Frontal cortex (tissue), 4 donors: ENCODE measurements at places on chromosomes 16 and 17. TPM values are rescaled to one million over a fixed set of nuclear protein-coding genes. Genes with fewer than 3 reads are reported as not detected.
A peak's percentile ranks its signal among the peaks of the same experiment; 100 is the strongest.

GRCh38 chr17:80804466-80804865 lies 187.2 kb upstream of the CHMP6 start:
- DNase-seq = no peak

GRCh38 chr17:8713878-8714277 lies 30.8 kb downstream of the CCDC42 start:
- no peak for DNase-seq

- peak; percentile 52 for DNase-seq
Measured at GRCh38 chr17:17305281-17305801, 2.2 kb downstream of the NT5M start.

DNA sequence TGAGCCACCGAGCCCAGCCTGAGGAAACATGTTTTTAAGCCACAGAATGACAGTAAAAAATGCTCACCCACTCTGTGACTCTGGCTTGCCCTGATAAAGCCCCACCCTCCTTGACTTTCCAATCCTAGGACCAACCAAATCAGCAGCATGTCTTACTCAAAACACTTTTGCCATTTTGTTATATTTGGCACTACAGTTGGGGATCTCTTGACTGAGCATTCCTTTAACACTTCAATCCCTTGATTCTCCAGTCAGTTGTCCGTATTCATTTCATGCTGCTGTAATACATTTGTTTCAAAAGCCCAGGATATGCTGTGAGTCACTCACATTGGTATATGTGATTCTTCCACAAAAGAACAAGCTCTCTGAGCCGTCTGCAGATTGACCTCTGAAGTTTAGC lies 8.2 kb downstream of the MYH3 start:
- DNase-seq = no peak

- DNase-seq = no peak
Measured at GRCh38 chr17:3043737-3044365, 19.6 kb downstream of the OR1D5 start.

DNA sequence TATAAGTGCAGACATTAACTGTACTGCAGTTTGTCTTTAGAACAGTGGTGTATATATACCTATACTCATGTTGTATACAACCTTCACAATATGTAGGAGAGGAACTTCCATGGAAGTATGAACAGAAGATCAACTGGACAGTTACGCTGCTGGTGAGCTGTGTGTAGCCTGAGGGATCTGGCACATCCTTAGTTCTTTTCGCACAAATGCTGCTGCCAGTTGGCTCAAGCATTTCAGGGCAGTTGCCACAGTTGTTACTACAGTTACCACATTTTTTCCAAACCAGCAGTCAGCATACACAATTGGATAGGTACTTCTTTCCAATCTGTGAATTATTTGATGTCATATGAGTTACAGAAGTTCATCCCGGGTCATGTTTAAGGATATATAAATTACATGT lies 539.6 kb upstream of the HSBP1 start:
- no peak for DNase-seq

DNA sequence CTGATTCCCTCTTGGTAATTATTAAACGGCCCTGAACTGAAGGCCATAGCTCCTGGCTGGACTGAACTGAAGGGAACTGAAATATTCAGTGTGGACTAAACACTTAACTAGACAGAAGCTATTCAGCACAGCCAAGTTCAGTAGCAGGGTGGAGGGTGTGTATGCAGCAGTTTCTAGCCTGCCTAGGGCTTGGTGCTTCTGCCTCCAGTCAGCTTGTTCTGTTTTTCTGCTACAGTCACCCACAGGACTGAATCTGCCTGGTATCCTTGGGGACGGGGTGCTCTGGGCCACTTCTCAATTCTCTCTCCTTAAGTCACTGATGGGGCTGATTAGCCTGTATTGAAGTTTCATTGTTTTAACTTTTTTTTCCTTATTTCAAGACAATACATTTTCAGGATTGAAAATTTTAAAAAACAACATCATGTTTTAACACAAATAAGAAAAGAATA lies 77.1 kb downstream of the WWP2 start:
- no peak for DNase-seq

- no peak for DNase-seq
Measured at GRCh38 chr17:35744830-35745229, 8.2 kb downstream of the GAS2L2 start.

- no peak for DNase-seq
Measured at GRCh38 chr16:59740858-59741257, 1006.7 kb upstream of the GOT2 start.

GRCh38 chr17:29682054-29682453 lies 59.3 kb upstream of the CORO6 start:
- no peak for DNase-seq

DNA sequence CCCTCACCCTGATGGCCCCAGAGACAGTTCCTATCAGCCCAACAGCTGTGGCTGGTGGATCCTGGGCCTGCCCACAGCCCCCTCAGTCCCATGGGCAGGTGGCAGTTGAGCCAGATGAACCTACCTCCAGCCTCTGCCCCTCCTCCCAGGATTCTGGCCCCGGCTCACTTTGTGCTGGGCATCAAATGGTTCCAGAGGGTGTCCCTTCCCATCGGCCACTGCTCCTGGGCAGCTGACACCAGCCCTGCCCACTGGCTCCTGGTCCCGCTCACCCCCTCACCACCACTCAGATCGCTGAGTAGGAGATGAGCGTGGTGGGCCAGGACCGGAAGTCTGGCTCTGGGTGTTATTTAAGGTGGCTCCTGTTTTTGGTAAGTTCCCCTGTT lies 2.0 kb downstream of the TTYH2 start:
- no peak for DNase-seq

GRCh38 chr17:62792447-62792800 lies 15.7 kb downstream of the MARCHF10 start:
- no peak for DNase-seq

- DNase-seq = no peak
Measured at GRCh38 chr17:34769899-34770298, 190.5 kb downstream of the TMEM132E start.

DNA sequence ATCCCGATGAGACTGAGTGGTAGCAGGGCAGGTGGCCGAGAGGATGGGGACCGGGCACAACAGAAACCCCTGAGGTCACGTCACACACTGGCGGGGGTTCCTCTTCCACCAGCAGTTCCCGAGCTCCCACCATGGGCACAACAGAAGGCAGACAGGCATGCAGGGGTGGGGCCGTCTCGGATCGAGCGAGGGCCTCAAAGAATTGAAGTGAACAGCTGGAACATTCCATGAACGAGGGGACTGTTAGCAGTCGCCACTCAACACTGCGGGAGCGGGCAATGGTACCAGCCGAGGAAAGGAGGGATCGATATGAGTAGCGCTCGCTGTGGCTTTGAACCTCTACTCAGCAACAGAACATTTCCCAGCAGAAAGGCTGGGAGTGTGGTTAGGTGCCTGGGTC lies 5.3 kb downstream of the CEP131 start:
- DNase-seq = no peak

DNA sequence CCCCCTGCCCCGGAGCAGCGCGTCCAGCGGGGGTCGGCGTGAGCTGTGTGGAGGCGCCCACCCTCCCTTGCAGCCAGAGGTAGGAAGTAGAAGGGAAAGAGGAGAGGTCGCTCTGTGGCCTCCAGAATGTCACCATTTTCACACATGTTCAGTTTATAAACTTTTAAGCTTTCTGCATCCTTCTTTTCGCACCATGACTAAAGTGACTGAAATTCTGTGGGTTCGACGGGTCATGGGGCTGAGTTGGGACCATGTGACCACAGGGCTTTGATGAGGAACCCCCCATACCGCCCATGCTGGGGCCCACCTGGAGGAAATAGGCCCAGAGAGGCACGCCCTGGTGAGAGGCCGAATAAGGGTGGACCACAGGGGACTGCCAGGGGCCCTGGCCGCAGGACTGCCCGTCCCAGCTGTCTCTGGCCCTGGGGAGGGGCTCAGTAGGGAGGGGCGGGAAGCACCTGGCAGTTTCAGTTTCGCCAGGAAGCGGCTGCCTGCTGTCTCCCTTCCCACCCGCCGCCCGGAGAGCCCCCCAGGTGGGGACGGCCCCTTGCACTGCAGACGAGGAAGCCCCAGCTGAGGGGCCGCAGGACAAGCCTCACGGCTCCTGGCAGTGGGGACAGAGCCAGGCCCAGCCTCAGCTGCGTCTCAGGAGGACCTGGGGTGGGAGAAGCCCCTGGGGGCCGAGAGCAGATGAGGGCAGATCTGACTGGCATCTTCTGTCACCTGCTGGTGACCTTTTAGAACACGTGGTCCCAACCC lies 9.0 kb downstream of the CBFA2T3 start:
- no peak for DNase-seq

DNA sequence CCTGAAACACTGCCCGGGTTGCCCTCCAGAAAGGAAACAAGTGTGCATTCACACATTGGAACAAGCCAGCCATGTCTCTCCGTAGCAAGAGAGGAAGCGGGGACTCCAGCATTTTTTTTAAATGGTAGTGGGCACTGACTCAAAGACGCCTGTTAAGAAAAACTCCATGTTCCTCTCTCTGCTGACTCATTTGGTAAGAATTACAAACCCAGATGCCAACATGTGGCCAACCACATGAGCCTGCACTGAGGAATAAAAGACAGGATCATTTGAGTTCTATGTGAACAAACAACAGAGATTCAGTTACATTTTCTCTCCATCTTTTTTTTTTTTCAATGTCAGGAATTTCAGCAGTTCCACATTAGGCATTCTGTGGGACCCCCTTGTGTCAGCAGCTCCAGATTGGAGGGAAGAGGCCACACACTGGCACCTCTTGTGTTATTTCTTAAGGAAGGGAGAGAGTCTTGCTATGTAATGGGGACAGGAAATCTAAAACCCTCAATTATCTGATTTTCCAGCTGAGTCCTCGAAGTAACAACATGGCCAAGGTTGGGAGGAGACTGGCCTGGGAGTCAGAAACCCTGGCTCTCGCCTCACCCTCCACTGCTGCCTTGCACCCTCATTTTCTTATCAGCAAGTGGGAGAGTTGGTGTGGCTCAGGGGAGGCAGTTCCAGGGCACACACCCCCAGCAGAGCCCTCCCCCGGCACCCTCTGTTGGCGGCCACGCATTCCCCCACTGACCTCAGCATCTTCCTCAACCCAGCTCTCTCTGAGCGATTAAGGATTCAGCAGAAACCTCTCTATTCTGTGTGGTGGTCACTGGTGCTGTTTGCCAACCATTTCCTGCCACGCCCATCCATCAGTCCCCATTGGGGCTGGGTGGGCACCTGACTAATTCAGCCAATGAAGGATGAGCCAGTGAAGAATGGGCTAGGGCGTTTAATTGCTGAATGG lies 173.0 kb downstream of the FOXL1 start:
- DNase-seq = no peak

- DNase-seq = no peak
Measured at GRCh38 chr16:951660-952301, 19.0 kb downstream of the LMF1 start.

DNA sequence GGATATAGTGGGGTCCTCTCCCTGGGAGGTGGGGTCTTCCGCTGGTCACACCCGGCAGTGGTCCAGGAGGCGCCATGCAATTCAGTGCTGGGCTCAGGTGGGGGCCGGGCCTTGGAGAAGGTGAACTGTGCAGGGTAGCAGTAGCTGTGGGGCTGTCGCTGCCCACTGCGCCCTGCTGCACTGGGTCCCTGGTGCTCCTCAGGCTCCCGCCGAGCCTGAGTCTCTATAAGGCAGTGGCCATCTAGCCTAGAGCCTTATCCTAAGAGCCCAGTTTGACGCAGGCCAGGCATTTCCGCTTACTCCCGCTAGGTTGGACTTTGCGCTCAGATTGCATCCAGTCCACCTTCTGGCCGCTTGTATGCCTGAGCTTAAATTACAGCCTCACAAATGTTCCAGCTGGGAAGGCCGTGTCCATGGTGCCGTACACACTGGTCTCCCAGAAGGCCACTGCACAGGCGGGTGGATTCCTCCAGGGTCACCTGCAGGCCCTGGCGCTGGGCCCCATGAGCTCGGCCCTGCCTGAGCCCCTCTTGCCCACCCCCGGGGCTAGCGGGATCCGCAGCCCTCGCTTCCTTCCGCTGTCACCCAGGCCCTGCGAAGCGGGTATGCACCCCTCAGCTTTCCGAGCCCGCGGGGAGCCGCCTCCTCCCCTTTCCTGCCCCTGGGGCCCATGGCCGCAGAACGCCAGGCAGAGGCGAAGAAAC lies 1762.2 kb downstream of the TP53TG3F start:
- no peak for DNase-seq

DNA sequence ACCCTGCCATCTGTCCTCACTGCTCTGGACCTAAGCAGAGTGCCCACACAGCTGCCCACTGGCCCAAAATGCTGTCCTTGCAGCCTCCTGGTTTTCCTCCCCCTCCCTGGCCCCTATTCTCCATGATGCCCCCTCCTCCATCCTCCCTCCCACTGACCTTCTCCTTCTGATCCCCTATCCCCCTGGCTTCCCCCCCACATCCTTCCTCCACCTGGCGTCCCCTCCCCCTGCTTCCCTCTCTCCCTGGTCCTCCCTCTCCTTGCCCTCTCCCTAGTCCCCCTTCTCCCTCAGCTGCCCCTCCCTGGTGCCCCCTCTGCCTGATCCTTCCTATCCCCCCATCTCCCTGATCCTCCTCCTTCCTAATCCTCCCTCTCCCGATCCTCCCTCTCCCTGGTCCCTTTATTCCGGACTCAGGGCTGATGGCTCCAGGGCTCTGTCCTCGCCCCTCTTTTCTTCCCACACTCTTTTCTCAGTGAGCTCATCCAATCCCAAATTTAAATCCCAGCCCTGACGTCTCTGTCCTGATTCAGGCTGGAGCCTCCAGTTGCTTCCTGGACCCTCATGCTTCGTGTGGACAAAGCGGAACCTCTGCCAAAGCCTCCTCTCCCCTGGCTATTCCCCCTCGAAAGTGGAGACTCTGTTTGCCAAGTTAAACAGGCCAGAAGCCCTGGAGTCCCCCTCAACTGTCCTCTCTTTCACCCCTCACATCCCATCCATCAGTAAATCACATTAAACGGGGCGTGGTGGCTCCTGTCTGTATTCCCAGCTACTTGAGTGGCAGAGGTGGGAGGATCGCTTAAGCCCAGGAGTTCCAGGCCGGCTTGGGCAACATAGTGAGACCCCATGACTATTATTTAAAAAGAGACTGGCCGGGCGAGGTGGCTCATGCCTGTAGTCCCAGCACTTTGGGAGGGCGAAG lies 18.1 kb upstream of the RHBDF2 start:
- no peak for DNase-seq

PIK3R5 gene
- total RNA-seq = 0.41 TPM

GAN gene
- 22.8 TPM for total RNA-seq

CDRT4 gene
- 6.9 TPM for total RNA-seq

MIEN1 gene
- 12.6 TPM for total RNA-seq

HS3ST6 gene
- not detected for total RNA-seq

DHRS7C gene
- not detected for total RNA-seq

MAP2K6 gene
- 30.6 TPM for total RNA-seq

CSHL1 gene
- total RNA-seq = not detected

IL17C gene
- not detected for total RNA-seq

ATXN7L3 gene
- total RNA-seq = 64.4 TPM

TTYH2 gene
- total RNA-seq = 14.7 TPM

UBE2G1 gene
- total RNA-seq = 45.7 TPM

WNT9B gene
- not detected for total RNA-seq

NGFR gene
- total RNA-seq = 3.3 TPM

TSR1 gene
- 30.2 TPM for total RNA-seq

SMIM22 gene
- total RNA-seq = not detected

TBX21 gene
- 0.82 TPM for total RNA-seq

CSH1 gene
- total RNA-seq = not detected
